Right renal pelvis (tissue), 4 donors: ENCODE measurements at places on chromosomes 4 and X.

- DNase-seq, result no peak
Observed at GRCh38 chr4:95835672-95836071, 4.2 kb upstream of the PDHA2 start.

- no peak for DNase-seq
Observed at GRCh38 chr4:163280703-163281519, 51.5 kb downstream of the NPY1R start.

GRCh38 chrX:19765628-19766027 lies 121.8 kb downstream of the SH3KBP1 start:
- no peak for DNase-seq

- DNase-seq, result no peak
Observed at GRCh38 chr4:20591571-20591970, 108.7 kb upstream of the PACRGL start.

DNA sequence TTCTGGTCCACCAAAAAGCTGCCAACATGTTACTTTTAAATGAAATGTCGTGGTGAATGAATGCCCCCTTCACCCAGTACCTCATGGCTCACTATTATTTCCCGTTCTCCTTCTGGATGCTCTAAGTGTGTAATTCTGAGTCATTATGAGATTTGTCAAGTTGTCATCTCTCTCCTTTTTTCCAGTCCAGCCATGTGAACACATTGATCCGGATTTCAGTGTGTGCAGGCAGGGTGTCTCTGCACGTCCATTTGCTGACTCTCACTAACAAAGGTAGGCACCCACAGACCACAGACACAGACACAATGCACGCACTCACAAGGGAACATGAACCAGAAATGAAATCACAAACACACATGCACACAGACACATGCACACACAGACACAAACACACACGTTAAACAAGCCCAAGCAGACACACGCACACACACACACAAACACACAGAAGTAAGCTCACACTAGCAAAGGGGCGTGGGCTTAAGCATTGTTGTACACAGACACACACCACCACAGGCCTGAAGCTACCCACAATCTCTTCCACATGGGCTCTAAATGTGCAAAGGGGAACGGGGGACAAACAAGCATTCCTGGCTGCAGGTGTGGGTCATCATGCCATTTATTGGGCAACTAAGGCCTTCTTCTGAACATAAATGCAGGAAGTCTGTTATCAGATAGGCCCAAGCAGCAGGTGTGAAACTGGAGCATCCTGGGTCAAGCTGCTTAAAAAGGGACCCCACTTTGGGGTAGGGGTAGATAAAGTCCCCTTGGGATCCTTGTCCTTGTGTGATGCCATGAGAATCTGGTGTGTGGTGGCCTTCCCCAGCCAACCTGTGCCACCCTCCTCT lies 58.1 kb downstream of the NBDY start:
- no peak for DNase-seq

DNA sequence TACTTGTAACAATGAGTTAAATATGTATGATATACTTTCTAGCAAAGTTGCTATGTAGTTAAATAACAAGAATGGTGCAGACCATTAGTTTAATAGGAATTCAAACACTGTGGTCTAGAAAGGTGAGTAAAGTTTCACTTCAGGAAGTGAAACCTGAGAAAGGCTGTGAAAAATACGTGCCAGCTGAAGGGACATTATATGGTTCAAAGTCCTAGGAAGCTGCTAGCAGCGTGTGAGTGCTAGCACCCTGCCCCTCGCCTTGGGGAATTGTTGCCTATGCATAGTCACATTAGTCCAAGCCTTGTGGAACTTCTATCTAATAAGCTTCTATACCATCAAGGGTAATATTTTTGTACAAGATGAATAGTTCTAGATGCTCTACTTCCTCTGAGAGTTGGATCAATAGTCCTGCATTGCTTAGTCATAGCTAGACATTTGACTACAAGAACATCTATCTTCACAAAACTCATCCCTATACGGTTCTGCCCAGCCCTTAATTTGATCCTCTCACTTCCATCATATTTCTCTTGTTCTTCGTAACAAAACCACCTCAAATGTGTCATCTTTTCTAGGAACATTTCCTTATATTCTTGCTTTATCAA lies 45.8 kb upstream of the ARSJ start:
- no peak for DNase-seq

DNA sequence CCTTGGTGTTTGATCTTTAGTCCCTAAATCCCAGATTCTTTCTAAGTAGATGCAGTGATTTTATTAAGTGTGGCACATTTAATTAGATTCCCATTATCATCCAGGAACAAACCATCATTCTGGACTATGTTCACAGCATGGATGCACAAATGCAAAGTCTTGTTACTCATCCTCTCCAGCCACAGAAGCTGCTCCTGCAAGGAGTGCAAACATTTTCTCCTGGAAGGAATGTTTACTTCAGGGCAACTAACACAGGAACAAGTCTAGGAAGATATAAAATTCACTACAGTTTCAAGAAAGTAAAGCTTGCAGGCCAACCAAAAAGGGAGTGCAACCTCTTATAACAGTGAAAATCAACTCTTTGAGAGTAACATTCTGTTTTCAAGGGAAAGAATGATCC lies 106.0 kb downstream of the IQCM start:
- DNase-seq, result no peak

DNA sequence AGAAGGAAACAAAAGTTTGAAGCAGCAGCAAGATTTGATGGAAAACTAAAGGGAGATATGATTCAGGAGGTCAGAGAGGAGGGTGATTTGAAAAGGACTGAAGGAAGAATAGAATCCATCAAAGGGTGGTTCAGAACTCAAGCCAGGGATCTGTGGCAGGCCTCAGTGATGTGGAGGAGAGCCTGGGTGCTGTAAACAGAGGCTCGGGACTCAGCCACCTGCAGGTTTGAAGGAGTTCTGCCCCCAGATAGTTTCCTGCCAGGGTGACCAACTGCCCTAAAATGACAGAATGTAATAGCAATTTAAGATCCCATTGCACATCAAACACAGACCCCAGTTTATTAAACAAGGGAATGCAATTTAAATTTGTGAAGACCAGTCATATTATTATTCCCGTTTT lies 204.0 kb upstream of the FAT1 start:
- DNase-seq, result no peak

DNA sequence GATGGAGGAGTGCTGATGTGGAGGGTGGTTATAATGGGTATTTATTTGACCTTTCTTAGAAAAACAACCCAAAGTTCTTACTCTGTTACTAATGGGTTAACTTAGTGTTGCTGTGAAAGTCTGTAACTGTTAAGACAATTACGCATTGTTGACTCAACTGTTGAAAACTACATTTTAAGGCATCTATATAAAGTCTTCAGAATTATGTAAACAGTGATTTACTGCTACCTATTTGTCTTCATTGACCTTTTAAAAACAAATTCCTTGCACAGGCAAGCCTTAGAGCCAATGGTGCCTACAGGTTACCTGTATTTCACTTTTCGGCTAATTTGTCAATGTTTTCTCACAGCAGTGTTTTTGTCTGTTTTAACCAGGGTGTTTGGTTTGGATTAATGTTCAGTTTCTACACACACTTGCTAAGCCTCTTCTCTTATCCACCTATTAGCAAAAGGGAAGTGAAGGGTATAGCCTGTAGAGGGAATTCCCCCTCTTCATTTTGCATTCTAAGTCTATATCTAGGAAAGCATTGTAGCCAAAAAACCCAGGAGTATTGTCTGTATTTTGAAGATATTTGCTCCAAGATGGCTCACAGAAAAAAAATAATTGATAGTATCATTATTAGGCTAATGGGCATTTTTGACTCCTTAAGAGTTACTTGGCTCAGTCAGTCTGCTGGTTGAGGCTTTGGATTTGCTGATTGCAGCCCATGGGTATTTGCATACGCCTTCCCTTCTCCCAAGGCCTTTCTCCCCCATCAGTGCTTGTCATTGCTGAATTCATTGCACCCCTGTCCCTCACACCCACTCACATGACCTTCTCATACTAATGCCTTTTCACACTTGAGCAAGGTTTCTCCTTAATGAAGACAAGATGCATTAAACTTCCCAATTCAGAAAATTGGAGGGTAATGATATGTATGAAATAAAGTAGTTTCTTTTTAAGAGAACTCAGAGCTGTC lies 30.5 kb downstream of the AFF1 start:
- no peak for DNase-seq

- no peak for DNase-seq
Observed at GRCh38 chr4:105343146-105343931, 130.5 kb downstream of the PPA2 start.

GRCh38 chr4:44558031-44558605 lies 93.3 kb downstream of the YIPF7 start:
- DNase-seq, result no peak

GRCh38 chr4:24793219-24794005 lies 2.0 kb upstream of the SOD3 start:
- no peak for DNase-seq

- DNase-seq, result no peak
Observed at GRCh38 chrX:42531441-42531840, 246.5 kb downstream of the PPP1R2C start.

- no peak for DNase-seq
Observed at GRCh38 chrX:925652-926061, 286.8 kb downstream of the CRLF2 start.

- DNase-seq, result no peak
Observed at GRCh38 chrX:12973561-12974304, 1.2 kb upstream of the TMSB4X start.

GRCh38 chr4:119810001-119810400 lies 181.4 kb upstream of the PDE5A start:
- no peak for DNase-seq

- DNase-seq, result no peak
Observed at GRCh38 chrX:115372152-115372551, 82.6 kb downstream of the LUZP4 start.

GRCh38 chrX:56572975-56573374 lies 9.5 kb downstream of the UBQLN2 start:
- no peak for DNase-seq

DNA sequence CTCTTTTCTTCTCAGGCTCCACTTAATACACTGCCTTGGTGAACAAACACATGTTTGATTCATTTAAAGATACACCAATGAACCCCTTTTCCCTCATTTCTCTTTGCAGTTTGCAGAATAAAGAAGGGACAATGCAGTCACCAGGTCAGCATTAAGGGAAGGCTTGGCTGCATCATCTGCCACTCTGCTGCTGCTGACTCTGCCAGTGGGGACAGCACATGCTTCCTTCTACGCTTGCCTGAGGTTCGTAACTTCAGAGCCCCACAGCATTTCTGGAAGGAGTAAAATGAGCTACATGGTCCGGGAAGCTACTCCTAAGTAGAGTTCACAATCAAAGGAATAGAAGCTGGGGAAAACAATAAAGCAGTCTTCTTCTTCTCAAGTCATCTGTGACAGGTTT lies 178.9 kb upstream of the GATB start:
- no peak for DNase-seq

DNA sequence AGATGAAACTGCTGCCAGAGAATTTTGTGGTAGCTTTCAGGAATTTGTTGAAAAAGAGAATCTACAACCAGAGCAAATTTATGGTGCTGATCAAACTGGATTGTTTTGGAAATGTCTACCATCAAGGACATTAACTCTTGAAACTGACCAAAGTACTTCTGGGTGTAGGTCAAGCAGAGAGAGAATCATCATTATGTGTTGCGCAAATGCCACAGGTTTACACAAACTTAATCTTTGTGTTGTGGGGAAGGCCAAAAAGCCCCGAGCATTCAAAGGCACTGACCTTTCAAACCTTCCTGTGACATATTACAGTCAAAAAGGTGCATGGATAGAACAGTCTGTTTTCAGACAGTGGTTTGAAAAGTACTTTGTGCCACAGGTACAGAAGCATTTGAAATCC lies 2.1 kb downstream of the TIGD2 start:
- DNase-seq, result no peak
